Central memory CD8-positive, alpha-beta T cell (primary cell): ENCODE measurements at places on chromosomes 12 and 14.

DNA sequence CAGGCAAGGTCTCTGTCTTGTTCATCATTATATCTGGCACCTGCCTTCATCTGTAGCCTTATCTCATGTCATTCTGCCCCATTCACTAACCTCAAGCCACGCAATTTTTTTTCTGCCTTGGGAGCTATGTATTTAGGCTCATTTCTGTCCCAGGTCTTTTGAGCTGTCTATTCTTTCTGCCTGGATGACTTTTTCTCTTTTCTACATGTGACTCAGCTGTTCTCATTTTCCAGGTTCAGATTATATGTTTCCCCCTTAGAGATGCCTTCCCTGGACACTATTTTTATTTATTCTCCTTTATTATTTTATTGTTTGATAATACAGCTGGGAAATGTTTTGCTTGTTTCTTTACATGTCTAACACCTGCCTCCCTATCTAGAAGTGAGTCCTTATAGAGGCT lies 737.4 kb upstream of the TBX3 start:
- H3K36me3 ChIP-seq: no peaks in the 10 kb centered on the region
- H3K27ac ChIP-seq: no peak overlapping the region
- H3K4me1 ChIP-seq: no peaks in the 10 kb centered on the region
- no peak for DNase-seq

GRCh38 chr12:52026263-52026662 lies 19.5 kb downstream of the TAMALIN start:
- H3K36me3 ChIP-seq: peaks cover 5% of the 10 kb centered on the region
- H3K4me3 ChIP-seq: no peak overlapping the region
- peak overlapping the region; percentile 79 for H3K27ac ChIP-seq
- no peaks in the 10 kb centered on the region for H3K27me3 ChIP-seq
- peaks cover 25% of the 10 kb centered on the region for H3K4me1 ChIP-seq
- no peak for DNase-seq

DNA sequence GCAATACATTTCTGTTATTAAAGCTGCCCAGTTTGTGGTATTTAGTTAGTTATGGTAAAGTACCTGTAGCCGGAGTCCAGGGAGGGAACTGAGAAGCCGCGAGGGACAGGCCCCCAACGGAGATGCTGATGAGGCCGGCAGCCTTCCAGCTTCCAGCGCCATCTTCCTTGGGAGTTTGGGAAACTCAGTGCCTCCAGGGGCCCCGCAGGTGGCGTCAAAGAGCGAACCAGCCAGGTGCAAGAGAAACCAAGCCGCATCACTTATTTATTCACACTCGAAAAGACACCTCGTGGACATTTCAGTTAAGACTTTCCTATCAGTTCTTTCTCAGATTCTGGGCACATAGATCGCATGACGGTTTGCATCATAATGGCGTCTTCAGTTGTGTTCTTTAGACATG lies 216.6 kb downstream of the GLT1D1 start:
- no peak for DNase-seq
- peaks cover 9% of the 10 kb centered on the region for H3K27me3 ChIP-seq
- H3K36me3 ChIP-seq: no peaks in the 10 kb centered on the region
- no peak overlapping the region for H3K4me3 ChIP-seq

DNA sequence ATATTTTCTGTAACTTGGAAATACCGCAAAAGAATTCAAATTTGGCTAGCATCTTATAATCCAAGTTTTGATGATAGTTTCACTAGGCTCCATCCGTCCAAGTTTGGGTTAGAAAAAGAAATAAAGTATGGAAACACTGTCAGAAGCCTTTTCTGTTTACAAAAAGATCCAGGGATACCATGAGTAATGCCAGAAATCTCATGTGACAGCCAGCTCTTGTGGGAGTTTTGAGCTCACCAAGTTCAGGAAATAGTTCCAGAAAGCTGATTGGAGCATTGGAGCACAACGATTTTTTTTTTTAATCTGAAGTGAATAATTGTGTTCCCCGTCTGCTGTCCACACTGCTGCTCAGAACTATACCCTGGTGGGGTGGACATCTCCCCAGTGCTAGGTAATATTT lies 229.7 kb upstream of the NPAS3 start:
- no peak overlapping the region for H3K27ac ChIP-seq
- H3K4me3 ChIP-seq: no peak overlapping the region
- no peaks in the 10 kb centered on the region for H3K36me3 ChIP-seq
- H3K27me3 ChIP-seq: no peaks in the 10 kb centered on the region

GRCh38 chr12:10272467-10272866 lies 35.2 kb upstream of the KLRD1 start:
- no peak overlapping the region for H3K27ac ChIP-seq
- H3K4me1 ChIP-seq: no peaks in the 10 kb centered on the region
- H3K36me3 ChIP-seq: no peaks in the 10 kb centered on the region
- H3K4me3 ChIP-seq: no peak overlapping the region
- no peaks in the 10 kb centered on the region for H3K27me3 ChIP-seq

- no peak for DNase-seq
- peaks cover 33% of the 10 kb centered on the region for H3K27me3 ChIP-seq
- peaks cover 6% of the 10 kb centered on the region for H3K4me1 ChIP-seq
- no peak overlapping the region for H3K27ac ChIP-seq
- H3K4me3 ChIP-seq: no peak overlapping the region
These were observed 13.1 kb upstream of the MYL2 start for GRCh38 chr12:110933326-110933974.

GRCh38 chr14:89340200-89341181 lies 76.5 kb downstream of the FOXN3 start:
- no peaks in the 10 kb centered on the region for H3K27me3 ChIP-seq
- H3K4me3 ChIP-seq: no peak overlapping the region
- no peak for DNase-seq
- peaks cover 6% of the 10 kb centered on the region for H3K36me3 ChIP-seq
- H3K4me1 ChIP-seq: peaks cover 49% of the 10 kb centered on the region
- H3K27ac ChIP-seq: no peak overlapping the region

GRCh38 chr14:52235434-52235833 lies 32.1 kb upstream of the PTGDR start:
- H3K36me3 ChIP-seq: no peaks in the 10 kb centered on the region
- no peaks in the 10 kb centered on the region for H3K27me3 ChIP-seq
- H3K4me1 ChIP-seq: peaks cover 27% of the 10 kb centered on the region
- no peak for DNase-seq

DNA sequence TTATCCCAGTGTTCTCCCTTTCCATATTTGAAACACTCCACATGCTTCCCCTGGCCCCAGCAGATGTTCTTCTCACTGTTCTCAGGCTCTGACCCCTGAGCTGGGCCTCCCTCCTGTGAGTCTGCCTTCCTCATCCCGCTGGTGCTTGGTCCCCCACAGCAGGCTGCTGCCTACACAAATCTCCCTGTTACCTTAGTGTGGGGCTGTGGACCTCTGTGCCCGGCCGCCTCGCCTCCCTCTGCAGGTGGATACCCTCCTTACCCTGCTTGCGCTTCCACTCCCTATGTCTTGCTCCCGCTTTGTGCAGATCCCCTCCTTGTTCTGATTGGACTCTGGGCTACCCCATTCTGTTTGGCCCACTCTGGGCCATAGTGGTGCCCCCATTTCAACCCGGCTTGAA lies 6.9 kb downstream of the DERA start:
- H3K4me1 ChIP-seq: peaks cover 5% of the 10 kb centered on the region
- no peaks in the 10 kb centered on the region for H3K36me3 ChIP-seq
- H3K27me3 ChIP-seq: no peaks in the 10 kb centered on the region

- no peak overlapping the region for H3K4me3 ChIP-seq
- H3K27me3 ChIP-seq: peaks cover 67% of the 10 kb centered on the region
These were observed 129.9 kb downstream of the TMEM30B start for GRCh38 chr14:61151251-61151650.

GRCh38 chr12:113103756-113104450 lies 31.7 kb downstream of the RASAL1 start:
- DNase-seq: peak; percentile 33
- H3K4me1 ChIP-seq: peaks cover 8% of the 10 kb centered on the region
- H3K27me3 ChIP-seq: no peaks in the 10 kb centered on the region
- peaks cover 3% of the 10 kb centered on the region for H3K36me3 ChIP-seq
- no peak overlapping the region for H3K27ac ChIP-seq

GRCh38 chr14:24240110-24240918 lies 2.1 kb downstream of the TINF2 start:
- H3K27ac ChIP-seq: no peak overlapping the region
- no peak for DNase-seq
- no peaks in the 10 kb centered on the region for H3K27me3 ChIP-seq

- no peak for DNase-seq
- no peaks in the 10 kb centered on the region for H3K4me1 ChIP-seq
- H3K27ac ChIP-seq: no peak overlapping the region
- H3K27me3 ChIP-seq: no peaks in the 10 kb centered on the region
- H3K4me3 ChIP-seq: no peak overlapping the region
These were observed 509.1 kb downstream of the DIO2 start for GRCh38 chr14:79702197-79702596.

- H3K27me3 ChIP-seq: no peaks in the 10 kb centered on the region
- H3K4me3 ChIP-seq: no peak overlapping the region
- H3K36me3 ChIP-seq: no peaks in the 10 kb centered on the region
- DNase-seq: no peak
- H3K27ac ChIP-seq: no peak overlapping the region
These were observed 103.3 kb upstream of the BTG1 start for GRCh38 chr12:92248977-92249376.

DNA sequence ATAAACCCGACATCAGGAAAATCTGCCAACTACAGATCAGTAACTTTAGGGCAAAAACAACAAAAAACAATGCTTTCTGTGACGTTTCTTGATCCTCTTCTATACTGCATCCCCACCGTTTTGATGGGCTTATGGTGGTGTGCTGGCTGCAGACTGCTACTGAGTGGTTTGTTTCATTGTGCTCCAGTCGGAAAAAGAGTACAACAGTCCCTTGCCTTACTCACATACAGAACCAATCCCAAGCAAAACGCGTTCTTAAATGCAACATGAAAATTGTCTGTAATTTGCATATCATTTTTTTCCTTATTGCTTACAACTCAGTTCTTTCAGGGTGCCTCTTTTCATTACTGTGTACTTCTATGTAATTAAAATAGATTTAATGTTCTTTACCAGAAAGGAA lies 2.3 kb downstream of the ETV6 start:
- H3K4me1 ChIP-seq: peaks cover 61% of the 10 kb centered on the region
- DNase-seq: no peak
- peak overlapping the region; percentile 91 for H3K27ac ChIP-seq
- peak overlapping the region; percentile 93 for H3K4me3 ChIP-seq

DNA sequence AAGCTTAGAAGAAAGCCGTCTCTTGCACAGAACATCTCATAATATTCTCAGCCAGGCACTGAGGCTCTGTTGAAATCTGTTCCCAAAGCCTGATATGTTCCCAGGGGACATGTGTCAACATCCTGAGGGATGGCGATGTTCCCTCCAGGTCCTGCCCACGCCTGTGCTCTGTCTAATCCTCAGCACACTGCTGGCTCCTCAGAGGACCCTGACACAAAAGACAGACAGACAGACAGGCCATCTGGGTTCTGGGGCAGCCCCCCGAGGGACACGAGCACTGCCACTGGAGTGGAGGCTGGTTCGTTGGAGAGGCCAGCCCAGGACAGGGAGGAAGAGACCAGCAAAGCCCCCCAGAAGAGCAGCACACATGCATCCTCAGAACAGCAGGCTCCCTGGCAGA lies 27.8 kb downstream of the CHGA start:
- peaks cover 19% of the 10 kb centered on the region for H3K36me3 ChIP-seq
- H3K4me1 ChIP-seq: peaks cover 16% of the 10 kb centered on the region
- no peak for DNase-seq

DNA sequence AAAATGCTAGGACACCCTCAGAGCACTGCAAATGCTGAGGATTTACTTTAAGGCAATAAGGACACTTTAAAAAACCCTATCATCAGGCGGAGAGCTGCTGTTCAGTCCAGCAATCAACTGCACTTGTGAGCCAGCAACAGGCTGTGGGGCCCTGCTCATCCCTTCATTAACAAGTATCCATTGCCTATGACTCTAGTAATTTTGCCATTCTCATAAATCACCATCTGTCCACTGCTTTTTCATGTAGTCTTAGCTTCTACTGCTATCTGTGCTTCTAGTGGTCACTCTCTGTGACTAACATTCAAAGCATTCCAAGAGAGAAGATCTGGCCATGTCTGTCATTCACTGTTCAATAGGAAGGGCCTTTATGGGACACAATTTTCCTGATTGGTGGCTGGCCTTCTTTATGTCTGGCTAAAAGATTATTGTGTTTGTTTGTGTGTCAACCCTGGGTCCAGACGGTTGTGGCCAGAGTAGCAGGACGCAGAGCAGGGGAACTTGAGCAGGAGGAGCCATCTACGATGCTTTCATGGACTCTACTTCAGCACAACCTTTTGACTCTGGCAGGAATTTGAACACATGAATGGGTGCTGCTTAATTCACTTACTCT lies 3.6 kb upstream of the KRAS start:
- DNase-seq: no peak
- H3K27ac ChIP-seq: no peak overlapping the region
- no peak overlapping the region for H3K4me3 ChIP-seq
- peaks cover 7% of the 10 kb centered on the region for H3K4me1 ChIP-seq

DNA sequence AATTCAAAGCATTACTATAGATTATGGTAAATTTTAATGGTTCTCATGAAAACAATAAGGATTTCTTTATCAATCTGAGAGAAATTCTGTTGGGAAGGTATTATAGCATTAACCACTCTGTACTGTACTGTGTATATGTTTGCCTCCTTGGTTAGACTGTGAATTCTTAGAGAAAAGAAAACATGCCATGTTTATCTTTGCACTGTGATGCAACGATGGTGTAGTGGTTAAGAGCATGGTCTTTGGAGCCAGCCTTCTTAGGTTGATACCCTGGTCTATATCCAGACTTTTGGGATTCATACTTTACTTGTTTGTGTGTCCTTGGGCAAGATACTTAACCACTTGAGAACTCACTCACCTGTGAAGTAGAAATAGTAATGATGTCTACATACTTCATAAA lies 32.2 kb upstream of the NUBPL start:
- DNase-seq: no peak
- H3K4me1 ChIP-seq: no peaks in the 10 kb centered on the region
- H3K36me3 ChIP-seq: no peaks in the 10 kb centered on the region
- peaks cover 26% of the 10 kb centered on the region for H3K27me3 ChIP-seq

DNA sequence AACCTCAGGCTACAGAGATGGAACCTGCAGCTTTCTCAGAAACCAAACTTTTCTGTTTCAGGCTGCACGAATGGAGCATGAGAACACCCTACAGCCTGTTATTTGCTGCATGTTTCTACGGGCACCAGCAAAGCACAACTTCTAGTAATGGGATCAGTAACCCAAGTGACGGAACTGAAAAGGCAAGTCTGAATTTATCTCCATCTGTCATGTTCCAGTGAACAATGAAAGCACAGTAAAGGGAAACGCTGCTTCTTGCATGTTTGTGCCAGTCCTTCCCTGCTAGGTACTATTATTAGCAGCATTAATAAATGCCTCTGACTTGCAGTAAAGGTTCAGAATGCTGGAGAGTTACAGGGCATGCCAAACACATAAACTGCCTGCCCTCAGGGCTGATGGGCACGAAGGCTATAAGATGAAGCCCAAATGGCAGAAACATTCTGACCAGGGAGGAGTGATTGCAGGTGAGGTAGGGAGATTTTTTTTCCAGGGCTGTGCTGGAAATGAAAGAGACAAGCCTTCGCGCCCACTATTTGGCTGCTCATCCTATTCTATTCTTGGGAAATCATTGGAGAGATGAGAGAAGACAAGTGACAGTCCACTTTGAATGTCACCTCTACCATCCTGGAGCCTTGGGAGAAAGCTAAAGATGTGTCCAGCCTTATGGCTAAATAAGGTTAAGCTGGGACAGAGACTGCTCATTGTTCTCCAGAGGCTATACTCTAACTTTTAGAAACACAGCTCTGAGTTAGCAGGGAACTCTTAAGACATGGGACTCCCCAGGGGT lies 100.4 kb upstream of the PLXNC1 start:
- no peak for DNase-seq
- H3K4me3 ChIP-seq: no peak overlapping the region
- H3K4me1 ChIP-seq: no peaks in the 10 kb centered on the region

- no peak for DNase-seq
- no peak overlapping the region for H3K27ac ChIP-seq
- no peak overlapping the region for H3K4me3 ChIP-seq
- no peaks in the 10 kb centered on the region for H3K4me1 ChIP-seq
These were observed 186.4 kb downstream of the ITPR2 start for GRCh38 chr12:26646571-26646970.
